Left ventricle myocardium superior (tissue), 1 donor: ENCODE measurements at places on chromosomes 7 and 10. TPM values are rescaled to one million over a fixed set of nuclear protein-coding genes. Genes with fewer than 3 reads are reported as not detected.

The CLIP2 gene
- 6.9 TPM for total RNA-seq

- no peak for DNase-seq
These were observed 145.6 kb downstream of the BAMBI start for GRCh38 chr10:28822719-28823464.

DNA sequence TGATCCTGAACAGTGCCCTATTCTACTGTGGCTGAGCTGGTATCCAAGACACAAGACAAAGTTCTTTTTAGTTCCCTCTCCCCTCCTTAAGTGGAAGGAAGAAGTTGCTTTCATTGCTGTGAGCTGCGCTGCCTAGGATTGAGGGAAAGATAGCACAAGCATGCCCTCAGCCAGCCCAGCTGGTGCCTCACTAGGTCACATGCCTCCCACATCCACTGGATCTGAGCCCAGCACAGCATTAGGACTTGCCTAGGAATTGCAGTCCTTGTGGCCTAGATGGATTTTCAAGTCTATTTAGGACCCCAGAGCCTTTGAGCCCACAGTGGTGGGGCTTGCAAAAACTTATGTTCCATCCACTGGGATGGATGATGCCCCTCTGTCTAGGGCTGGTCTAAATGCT, 214.2 kb downstream of the ZNF248 start:
- no peak for DNase-seq

GRCh38 chr10:70714245-70714644, 41.9 kb downstream of the ADAMTS14 start:
- no peak for DNase-seq

The HBP1 gene
- total RNA-seq, result 81.4 TPM

The MOGAT3 gene
- total RNA-seq, result not detected

The EPO gene
- not detected for total RNA-seq

The FAM13C gene
- 5.4 TPM for total RNA-seq

GRCh38 chr10:126524526-126524925, 136.2 kb upstream of the ADAM12 start:
- DNase-seq, result no peak

The AKR1B15 gene
- total RNA-seq, result not detected

DNA sequence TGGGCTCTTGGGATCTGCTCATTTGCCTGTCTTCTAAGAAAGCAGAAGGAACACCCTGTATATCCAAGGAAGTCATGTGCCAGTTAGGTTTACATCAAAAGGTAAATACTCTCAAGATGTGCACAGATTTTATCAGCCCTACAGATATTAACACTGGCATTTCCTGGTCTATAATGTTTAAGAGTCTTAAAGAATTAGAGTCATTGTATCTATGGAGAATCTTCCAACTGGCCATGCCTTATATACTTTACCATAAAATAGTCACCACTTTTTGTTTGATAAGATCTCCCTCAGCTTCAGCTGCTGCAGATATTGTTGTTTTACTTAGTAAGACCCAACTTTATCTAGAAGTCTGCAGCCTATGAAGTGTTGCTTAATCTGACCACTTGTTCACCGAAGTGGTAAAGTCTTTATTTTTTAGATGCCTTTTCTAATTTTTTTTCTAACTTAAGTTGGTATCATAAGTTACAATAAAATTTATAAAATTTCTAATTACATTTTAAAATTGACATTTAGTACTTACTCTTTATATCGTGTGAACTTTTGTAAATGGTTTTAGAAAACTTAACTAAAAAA, 58.5 kb downstream of the CPED1 start:
- no peak for DNase-seq

DNA sequence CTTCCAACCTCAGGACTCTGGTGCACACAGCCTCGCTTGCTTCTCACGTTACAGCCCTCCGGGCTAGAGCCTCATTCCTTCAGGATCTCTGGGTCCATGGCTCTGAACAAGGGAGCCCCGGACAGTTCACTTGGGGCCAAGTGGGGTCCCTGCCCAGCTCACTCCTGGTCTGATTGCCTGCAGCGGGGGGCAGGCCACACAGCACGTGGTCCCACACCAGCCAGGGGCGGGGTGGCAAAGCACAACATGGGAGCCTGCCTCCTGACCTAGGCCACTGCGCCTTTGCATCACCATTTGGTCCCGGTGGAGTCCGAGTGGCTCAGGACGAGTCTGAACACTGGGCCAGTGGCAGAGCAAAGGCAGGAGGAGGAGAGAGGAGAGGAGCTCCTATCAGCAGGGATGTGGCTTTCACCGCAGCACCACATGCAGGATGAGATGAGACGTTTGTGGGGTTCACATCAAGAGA, 13.4 kb upstream of the CRYGN start:
- no peak for DNase-seq

- no peak for DNase-seq
These were observed 4.3 kb downstream of the DDC start for GRCh38 chr7:50560865-50561351.

DNA sequence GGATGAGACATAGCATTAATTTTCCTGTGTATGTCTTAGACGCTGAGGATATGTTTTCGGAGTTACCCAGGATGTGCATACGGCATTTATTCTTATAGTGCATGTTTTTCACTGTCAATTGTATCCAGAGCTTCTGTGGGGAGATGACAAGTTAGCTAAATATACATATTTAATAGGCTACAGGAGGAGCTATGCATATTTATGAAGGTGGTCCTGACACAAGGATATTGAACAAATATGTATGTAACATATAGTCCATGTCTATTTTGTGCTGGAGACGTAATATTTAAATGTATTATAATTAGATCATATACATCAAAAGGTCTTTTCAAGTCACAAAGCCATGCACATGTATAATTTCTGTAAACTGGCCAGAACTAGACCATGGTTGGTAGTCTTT, 16.0 kb downstream of the IL6 start:
- DNase-seq, result no peak

The FGL2 gene
- total RNA-seq, result 11.9 TPM

The MACROH2A2 gene
- total RNA-seq, result 15.2 TPM

DNA sequence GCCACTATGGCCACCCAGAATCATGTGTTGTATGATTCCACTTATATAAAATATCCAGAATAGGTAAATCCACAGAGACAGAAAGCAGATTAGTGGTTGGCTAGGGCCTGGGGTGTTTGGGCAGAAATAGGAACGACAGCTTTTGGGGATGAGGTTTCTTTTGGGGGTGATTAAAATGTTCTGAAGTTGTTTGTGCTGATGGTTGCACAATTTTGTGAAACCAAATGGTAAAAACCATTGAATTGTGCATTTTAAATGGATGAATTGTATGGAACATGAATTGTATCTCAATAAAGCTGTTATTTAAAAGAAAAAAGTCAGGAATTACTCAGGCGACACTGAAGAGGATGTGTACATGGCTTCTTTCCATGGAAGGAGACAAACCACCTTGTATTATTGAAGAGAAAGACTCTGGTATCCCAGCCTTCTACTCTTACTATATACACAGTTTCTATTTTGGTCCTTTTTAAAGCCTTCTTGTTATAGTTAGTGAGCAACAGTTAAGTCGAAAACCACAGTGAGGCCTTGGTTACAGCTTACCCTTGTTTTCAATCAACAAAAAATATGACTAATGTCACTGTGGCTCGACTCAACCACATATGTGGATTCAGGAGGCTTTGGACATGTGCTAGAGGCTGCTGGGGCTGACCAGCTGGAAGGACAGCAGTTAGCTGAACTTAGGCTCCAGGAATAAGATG, 57.1 kb upstream of the KMT2E start:
- no peak for DNase-seq

The IQCE gene
- 11.9 TPM for total RNA-seq

GRCh38 chr10:62095181-62096122, 173.2 kb downstream of the RTKN2 start:
- DNase-seq, result no peak

DNA sequence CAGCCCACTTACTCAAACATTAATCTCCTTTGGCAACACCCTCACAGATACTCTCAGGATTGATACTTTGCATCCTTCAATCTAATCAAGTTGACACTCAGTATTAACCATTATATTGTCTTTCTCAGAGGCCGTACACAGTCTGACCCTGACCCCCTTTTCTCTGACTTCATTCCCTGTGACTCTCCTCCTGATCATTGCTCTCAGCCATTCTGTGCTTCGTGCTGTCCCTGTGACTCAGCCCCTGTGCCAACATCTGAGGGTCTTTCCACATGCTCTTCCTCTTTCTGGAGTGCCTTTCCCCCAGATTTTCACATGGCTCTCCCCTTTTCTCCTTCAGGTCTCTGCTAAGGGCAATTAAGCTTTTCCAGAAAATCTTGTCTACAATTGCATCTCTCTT, 289.0 kb upstream of the PHYHIPL start:
- no peak for DNase-seq

DNA sequence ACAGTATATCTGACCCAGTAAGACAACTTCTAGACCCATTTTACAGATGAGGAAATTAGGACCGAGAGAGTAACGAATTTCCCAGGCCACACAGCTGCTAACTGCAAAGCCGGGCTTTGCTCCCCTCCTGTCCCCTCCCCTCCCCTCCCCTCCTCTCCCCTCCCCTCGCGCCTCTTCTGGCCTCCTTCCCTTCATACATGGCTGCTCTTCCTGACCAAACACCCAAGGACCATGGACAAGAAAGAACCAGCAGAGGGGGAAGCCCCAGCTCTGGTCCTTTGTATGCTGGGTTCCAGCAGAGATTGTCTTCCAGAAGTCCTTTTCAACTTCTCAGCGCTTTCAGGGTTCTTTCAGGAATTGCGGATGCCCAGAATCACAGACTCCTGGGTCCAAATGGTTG, 3.6 kb upstream of the TMEM72 start:
- DNase-seq, result no peak

DNA sequence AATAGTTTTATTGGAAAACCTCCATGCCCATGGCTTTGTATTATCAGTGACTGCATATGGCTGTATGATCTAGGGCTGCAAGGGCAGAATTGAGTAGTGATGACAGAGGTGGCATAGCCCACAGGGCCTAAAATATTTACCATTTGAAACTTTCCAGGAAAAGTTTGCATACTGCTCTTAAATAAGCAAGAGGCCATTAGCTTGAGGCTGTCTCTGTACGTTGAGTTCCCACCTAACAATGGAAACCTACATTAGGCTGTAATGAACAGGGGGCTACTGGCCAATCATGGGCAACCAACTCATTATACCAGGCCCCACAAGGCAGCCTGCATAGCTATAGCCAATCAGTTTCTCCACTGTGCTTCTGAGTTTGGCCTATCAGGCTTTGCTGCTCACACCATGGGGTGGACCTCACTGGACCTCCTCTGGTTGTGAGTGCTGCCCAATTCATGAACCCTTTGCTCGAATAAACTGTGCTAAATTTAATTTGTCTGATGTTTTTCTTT, 673 bp upstream of the ST8SIA6 start:
- DNase-seq, result no peak

The TMEM176A gene
- 30.1 TPM for total RNA-seq
